ENCODE measurements at places on chromosomes 5 and 9.

GRCh38 chr9:100294341-100294740 is 58.4 kb downstream of the TEX10 start:
- DNase-seq: no peak

GRCh38 chr5:180526269-180526668 is 32.1 kb downstream of the CNOT6 start:
- DNase-seq: no peak

DNA sequence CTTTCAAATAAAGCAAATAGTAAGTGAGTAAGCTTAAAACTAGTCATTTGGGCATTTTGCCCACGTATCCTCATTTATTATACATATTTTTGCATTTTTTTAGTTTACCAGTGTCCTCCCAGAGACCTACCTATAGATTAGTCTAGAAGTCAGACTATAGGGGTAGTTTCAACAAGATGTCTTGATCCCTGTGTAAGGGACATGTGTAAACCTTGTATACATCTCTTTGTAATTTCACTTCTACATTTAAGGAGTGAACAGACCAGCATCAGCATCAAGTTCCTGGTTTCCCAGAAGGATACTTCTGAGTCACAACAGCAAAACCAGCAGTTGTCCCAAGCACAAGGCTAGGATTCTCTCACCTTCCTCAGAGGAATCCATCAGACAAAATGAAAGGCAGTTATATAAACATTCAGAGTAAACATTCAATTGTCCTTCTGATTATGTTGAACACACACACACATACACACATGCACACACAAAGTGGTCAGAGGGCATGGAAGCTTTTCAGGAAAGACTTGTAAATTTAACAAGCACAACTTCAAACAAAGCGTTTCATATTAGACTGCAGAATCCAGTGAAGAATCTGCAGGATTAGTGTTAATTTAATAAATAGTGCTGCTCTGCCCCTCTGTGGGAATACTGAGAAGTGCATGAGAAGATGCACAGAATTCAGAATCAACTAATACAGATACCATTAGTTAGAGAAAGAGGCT is 55.4 kb downstream of the HINT1 start:
- peak; percentile 2 for DNase-seq

DNA sequence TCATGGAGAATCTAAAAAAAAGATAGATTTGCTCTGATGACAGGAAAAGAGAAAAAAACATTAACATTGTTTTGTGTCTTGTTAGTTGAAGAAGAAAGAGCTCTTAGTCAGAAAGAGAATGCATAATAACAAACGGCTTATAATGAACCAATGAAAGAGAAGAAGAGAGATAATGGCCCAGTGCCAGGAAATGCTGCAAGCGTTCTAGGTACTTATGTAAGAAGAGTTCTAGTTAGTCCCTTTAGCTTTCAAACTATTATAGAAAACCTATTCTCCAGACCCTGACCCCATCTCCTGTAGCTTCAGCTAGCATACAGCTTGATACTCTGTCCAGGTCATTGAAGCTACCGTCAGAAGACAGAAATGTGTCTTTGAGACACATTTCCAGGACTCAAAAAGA is 70.2 kb downstream of the FBXL17 start:
- DNase-seq: no peak

DNA sequence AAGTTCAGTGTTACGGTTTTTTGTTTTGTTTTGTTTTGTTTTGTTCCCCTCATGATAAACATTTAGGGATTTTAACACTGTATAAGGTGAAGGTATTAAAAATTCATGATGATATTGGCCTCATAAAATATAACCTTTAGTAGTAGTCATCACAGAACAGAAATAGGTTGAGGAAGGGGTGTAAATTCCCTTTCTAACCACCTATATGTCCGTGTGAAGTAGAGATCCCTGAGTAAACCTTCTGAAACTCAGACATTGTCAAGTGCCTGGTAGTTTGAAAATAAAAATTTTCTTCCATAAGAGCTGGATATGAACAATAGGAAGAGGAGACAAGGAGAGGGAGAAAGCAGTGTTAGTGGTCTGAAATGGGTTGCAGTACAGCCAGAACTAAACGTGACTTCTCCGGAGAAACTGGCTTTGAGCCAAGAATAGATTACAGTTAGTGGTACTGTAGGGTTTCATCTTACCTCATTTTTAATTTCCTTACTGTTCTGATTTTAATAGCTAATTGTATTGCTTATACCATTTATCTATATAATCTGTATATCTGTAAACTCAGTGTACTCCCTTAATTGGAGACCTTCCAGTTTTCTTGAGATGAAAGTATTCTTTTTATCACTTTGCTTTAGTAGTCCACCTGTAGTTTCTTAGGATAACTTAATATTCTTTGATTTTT is 18.3 kb downstream of the UGCG start:
- no peak for DNase-seq

DNA sequence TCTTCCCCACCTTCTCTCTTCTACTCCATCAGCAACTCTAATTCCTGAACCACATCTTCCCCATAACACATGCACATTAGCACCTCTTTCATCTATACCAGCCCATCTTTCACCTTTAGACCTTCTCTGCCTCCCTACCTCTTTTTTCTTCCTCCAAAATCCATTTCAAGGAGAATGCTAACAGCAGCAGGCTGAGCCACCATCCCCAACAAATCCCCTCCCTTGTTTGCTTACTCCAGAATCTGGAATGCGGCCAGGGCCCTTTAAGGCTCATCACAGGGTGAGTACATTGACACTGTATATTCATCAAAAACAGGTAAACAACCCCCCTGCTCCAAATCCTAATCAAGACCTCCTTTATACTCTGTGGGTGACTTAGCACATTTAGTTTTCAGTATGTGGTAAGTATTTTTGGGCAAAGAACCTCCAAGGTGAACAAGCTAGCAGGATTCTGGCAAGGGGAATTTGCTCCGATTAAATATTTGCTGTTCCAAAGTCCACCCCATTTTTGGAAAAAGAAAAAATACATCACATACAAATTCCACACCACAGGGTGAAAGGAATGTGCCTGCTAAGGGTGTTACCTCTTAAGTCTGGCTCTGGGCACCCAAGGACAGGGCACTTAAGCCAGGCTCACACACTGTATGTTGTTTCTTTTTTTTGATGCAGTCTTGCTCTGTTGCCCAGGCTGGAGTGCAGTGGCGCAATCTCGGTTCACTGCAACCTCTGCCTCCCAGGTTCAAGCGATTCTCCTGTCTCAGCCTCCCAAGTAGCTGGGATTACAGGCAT is 71.4 kb downstream of the SERINC5 start:
- no peak for DNase-seq

DNA sequence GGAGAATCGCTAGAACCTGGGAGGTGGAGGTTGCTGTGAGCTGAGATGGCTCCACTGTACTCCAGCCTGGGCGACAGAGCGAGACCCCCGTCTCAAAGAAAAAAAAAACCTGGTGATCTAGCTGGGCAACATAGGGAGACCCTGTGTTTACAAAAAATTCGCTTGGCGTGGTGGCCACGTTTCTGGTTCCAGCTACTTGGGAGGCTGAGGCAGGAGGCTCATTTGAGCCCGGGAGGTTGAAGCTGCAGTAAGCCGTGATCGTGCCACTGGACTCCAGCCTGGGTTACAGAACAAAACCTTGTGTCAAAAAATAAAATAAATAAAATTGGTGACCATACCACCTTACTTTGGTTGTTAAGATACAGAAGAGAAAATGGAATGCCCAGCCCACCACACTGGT is 1.8 kb upstream of the HNRNPAB start:
- DNase-seq: no peak

- no peak for DNase-seq
These were observed 46.1 kb downstream of the DCP2 start for GRCh38 chr5:113022661-113023060.

- no peak for DNase-seq
These were observed 154.4 kb downstream of the ZSWIM6 start for GRCh38 chr5:61486476-61486875.

- DNase-seq: no peak
These were observed 372.5 kb upstream of the KCNN2 start for GRCh38 chr5:113989278-113989912.

GRCh38 chr5:76210946-76211345 is 127.8 kb downstream of the SV2C start:
- DNase-seq: no peak

GRCh38 chr5:107324071-107324470 is 346.7 kb downstream of the EFNA5 start:
- no peak for DNase-seq

- DNase-seq: no peak
These were observed 7.5 kb upstream of the PRLR start for GRCh38 chr5:35237580-35238376.

DNA sequence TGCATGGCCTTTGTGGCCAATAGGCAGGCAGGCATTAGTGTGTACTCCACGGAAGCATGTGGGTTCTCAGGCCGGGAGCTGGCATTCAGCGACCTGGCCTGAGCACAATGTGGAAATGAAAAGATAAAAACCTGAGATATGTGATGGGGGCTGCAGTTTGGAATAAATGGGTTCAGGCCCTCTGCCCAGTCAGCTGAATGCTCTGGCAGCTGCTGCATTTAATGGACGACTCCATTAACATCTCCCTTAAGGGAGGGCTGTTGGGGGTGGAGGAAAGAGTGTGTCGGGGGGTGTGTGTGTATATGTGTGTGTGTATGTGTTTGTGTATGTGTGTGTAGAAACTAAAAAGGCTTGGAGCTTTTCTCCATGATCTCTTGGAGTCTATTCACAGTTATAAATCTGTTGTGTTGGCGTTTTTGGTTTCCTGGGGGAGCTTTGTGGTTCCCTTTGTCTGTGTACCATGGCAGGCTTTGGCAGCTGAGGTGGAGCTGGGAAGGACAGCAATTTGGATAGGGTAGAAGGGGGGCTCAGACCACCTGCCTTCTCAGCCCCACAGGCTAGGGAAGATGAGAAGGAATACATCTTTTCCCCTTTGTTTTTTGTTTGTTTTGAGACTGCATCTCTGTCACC is 27.3 kb upstream of the HSPA9 start:
- no peak for DNase-seq

- no peak for DNase-seq
These were observed 455.3 kb downstream of the DMRT2 start for GRCh38 chr9:1505489-1505888.

- DNase-seq: no peak
These were observed 235.7 kb downstream of the CDK5RAP2 start for GRCh38 chr9:120344230-120344629.

DNA sequence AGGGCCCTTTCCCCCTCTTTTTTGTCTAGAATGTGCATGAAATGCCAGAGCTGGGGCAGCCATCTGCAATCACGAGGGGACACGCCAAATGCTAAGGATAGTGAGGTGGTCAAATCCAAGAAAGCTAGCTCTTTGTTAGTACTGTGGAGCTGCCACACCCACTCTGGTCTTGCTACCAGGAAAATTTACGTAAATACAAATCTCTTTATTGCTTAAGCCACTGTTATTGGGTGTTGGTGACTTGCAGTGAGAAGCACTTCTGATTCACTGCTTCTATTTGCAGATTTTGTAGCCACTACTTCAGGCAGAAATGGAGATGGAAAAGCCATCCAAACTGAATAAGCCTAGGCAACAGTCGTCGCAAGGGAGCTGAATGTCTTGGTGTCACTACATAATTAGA is 25.6 kb upstream of the SUSD1 start:
- no peak for DNase-seq

DNA sequence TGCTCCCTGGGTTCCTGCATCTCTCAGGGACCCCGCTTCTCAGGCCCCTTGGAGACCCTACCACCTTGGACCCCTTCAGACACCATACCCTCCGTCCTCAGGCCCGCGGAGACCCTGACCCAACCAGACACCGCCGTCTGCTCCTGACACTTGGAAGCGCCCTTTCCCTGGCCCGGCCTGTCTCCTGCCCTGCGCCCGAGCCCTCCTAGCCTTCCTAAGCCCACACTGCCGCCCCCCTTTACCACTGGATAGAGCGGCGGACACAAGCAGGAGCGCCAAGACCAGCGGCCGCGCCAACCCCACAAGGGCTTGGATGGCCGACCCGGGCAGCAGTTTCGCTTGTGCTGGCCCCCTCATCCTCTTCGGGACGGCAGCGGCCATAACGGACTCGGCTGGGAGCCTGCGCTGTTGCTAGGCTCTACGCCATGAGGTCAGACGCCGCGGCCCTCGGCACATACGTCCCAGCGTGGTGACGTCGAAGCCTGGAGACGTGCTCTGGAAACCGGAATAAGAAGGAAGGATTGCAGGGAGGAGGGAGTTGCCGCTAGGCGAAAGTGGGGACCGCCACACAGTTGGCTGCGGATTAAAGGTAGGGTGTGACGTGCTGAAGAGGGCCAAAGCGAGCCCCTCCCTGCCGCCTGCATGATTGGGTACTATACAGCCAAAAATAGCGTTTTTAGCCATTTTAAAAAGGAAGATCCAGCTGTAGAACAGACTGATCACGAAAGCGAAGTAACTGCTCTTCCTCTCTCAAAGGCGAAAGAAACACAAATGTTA is at the start of gene C5orf15:
C5orf15 (minus strand) TSS at position 422 of the 777 bp plus-strand sequence; CDS start at position 381, 41 bp downstream.
- peak; percentile 90 for DNase-seq

DNA sequence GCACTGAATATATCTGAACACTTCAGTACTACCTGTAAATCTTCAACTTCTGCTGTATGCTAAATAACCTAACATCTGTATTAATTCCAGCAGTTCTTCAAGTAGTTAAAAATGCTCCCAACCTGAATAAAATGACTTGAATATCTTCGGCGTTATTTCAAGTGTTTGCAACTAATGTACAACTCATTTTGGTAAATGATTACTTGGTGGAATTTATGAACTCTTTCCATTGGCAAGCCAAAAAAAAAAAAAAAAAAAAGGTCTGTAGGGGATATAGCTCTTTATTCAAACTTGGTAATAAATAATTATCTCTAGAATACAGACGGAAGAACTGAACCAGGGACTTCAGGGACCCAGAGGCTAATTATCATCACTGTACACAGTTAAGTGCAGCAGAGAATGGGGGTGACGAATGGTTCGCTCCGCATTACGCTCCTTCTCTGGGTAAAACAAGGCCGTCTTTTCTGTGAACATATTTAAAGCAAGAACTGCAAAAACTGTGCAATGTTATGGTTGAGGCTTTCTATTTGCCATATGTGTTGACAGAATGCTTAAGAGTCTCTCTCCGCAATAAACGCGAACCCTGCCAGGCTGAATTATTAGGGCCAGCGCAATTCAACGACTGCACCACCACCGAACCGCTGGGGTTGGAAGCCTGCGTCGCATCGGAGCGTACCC is 1.9 kb upstream of the ERBIN start:
- DNase-seq: no peak

DNA sequence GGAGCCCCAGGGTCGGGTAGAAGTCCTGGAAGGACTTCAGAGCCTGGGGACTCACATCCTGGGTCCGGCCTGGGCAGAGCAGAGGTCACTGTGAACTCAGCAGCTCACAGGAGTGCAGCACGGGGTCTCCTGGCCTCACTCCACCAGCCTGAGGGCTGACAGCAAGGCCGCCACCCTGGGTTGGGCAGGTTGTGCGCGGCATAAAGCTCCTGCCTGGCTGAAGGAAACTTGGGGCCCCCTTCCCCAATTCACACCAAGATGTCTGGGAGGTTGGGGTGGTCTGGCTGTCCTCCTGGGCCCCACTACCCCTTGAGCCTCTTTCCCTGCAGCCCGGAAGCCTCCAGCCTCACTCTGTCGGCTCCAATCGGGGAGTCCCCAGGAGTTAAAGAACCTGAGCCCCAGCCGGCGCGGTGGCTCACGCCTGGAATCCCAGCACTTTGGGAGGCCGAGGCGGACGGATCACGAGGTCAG is 2.1 kb downstream of the LCN15 start:
- DNase-seq: no peak
